ENCODE measurements at places on chromosomes 16 and 17.

GRCh38 chr16:9381399-9381798, 290.0 kb downstream of the HAPSTR1 start:
- DNase-seq = no peak

- no peak for DNase-seq
Measured at GRCh38 chr17:55722742-55723487, at the start of gene TMEM100. TMEM100 (minus strand) TSS chr17:55722864; CDS start chr17:55721070, 1,794 bp downstream.

DNA sequence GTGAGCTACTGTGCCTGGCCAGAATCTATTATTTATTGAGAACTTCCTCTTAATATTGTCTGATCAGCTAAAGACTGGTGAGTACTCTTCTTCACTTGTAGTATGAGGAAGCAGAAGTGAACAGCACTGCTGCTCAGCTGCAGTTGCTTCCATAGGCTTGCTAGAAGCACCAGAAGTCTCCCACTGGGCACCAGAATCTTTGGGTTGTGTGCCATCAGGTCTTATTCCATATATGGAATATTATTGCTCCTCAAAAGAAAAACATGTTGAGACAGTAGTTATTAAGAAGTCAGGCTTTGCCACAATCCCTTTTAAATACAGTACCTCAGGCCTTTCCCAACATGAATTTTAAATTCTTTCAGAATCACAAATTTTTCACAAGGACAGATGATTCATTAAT, 17.2 kb downstream of the SNTB2 start:
- no peak for DNase-seq

DNA sequence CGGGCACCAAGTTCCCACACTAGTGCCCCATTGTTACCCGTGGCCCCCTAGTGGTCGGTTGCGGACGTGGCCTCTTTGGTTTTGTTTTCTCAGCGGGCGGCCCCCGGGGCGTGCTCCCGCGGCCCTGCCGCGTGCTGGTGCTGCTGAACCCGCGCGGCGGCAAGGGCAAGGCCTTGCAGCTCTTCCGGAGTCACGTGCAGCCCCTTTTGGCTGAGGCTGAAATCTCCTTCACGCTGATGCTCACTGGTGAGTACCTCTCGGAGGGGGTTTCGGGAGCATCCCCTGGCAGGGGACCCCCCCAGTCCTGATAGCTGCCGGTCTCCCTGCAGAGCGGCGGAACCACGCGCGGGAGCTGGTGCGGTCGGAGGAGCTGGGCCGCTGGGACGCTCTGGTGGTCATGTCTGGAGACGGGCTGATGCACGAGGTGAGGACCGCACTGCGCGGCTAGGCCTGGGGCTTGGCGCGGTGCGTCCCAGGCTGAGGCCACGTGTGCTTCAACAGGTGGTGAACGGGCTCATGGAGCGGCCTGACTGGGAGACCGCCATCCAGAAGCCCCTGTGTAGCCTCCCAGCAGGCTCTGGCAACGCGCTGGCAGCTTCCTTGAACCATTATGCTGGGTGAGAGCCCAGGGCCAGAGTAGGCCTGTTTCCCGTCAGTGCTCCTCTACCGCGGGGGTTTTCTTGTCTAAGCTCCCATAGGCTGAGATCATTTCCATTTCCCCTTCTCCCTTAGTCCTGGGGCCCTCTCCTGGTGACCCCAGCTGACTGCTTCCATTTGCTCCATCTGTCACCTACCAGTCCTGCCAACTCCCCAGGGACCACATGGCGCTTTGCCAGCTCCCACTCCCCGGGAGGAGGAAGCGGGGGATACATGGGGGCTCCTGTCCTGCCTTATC, 1.7 kb downstream of the SPHK1 start:
- peak; percentile 65 for DNase-seq

DNA sequence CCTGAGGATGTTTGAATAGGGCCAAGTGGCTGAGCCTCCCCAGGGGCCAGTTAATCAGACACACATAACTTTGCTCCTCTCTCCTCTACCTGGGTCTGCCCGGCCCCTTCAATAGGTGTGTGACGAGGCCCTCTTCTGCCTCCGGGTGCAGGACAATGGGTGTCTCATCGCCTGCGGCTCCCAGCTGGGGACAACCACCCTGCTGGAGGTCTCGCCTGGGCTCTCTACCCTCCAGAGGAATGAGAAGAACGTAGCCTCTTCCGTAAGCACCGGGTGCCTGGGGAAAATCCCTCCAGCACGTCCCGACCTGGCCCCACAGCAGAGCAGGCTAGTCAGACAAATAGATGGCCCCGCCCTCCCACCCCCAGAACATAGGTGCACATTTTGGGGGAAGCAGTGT, 16.1 kb upstream of the KIF19 start:
- DNase-seq = no peak

- no peak for DNase-seq
Measured at GRCh38 chr17:36463916-36464764, 22.3 kb upstream of the ZNHIT3 start.

GRCh38 chr16:569445-570254, at the start of gene PIGQ:
PIGQ (plus strand) TSS chr16:569968; CDS start chr16:574075, 4,107 bp downstream.
- DNase-seq = peak; percentile 16

DNA sequence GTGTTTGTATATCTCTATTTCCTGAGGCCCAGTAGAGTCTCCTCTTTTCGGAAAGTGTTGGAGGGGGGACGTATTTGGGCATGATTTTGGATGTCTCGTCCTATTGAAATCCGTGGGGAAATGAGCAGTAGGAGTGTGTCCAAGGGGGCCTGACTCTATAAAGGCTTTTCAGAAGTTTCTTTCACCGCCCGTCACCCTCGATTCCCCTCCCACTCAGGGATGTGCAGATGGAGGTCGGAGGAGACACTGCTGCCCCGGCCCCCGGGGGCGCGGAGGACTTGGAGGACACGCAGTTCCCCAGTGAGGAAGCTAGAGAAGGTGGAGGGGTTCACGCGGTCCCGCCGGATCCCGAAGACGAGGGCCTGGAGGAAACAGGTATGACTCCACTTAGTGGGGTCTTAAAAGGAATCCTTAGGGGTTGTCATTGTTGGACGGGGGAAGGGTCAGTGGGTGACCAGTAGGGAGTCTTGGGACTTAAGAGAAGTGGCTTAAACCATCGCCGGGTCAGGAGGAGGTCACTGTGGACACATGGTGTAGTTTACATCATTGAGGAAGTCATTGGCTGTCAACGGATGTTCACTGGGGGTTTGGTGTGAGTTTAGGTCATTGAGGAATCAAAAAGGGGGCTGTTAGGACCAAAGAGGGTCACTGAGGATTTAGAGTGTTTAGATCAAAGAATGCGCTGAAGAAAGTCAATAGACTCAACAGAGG, 424 bp downstream of the MON1B start:
- no peak for DNase-seq

GRCh38 chr16:68676113-68676860, 31.2 kb downstream of the CDH3 start:
- DNase-seq = no peak

DNA sequence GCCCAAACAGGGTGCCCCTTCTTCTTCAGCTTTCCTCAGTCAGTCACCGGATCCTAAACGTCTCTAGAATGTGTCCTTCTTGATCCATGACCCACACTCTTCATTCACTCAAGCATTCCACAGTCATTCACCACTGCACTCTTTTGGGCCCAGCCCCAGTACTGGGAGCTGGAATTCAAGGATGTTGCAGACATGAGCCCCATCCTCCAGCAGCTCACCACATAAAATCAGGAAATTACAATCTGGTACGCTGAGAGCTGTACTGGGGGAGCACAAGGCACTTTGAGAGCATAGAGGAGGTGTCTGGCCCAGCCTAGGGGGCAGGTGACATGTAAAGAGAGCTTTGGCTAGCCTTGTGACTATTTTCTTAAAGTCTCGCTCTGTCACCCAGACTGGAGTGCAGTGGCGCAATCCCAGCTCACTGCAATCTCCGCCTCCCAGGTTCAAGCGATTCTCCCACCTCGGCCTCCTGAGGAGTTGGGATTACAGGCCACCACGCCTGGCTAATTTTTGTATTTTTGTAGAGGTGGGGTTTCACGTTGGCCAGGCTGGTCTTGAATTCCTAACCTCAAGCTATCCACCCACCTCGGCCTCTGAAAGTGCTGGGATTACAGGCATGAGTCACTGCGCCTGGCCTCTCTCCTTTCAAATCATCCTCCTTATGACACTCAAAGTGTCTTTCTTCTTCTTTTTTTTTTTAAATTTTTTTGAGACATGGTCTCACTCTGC, 18.7 kb downstream of the CES4A start:
- no peak for DNase-seq

DNA sequence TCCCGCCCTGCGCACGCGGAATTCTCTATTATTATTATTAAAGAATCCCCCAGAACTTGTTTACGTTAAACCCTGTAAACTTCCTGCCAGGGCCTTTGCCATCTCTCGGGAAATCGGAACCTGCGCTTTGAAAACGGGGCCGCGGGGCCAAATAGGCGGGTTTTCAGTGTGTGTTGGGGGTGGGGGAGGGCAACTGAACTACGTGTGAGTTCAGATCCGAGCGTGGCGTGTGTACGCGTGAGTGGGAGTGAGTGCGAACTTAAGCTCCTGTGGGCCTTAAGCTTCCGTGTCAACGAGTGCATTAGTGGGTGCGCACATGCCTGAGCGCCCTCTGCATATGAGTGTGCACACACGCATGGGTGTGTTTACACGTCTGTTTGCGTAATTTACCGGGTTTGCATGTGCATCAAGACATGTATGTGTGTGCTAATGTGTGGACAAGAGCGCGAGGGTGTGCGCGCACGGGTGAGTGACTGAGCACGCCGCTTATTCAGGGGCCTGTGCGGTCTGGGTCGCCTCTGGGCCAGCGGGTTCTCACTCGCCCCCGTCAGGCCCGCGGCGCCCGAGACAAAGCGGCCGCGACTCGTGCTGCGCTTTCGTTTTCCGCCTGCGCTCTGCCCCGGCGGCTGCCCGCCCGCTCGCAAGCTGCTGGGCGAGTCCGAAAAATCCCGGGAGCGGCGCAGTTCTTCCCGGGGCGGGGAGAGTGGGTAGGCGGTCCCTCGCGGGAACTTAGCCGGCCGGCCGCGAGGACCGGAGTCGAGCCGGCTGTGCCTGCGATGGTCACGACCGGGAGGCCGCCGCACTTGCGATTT, 1.2 kb upstream of the FOXF1 start:
- DNase-seq = no peak

DNA sequence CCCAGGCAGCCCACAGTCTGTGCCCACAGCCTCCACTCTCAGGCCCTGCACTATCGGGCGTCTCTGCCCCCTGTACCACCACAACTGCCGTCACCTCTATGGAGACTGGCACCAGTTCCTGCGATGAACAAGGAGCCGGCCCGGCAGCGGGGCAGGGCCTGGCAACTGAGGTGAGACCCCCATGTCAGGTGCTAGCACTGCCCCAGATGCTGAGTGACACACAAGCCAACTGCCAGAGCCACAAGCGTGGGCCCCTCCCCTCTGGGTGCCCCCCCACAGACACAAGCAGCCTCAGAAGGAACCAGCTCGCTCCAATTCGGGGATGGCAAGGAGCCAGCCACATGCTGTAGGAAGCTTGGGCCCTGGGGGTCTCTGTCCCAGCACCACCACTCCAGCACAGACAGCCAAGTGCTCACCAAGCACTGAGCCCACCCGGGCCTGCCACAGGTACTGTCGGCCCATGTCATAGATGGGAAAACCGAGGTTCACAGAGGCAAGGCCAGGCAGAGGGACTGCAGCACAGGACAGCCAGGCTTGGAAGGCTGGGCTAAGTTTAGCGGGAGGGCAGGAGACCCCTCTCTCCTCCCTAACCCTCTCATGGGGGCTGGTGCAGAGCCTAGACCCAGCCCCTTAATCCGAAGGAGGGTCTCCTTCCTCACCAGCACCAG, 1.5 kb upstream of the PVALEF start:
- no peak for DNase-seq

GRCh38 chr17:40338058-40338457, 26.5 kb downstream of the GJD3 start:
- DNase-seq = no peak

Measured in stimulated activated CD8-positive, alpha-beta memory T cell treated with anti-CD3 and anti-CD28 coated beads, Interleukin-4, amount 100 ng/mL, for 1 hour (primary cell).